ENCODE measurements at places on chromosomes 12 and 14.

- no peak for DNase-seq
Measured at GRCh38 chr14:71163842-71164629, 256.8 kb downstream of the PCNX1 start.

- no peak for DNase-seq
Measured at GRCh38 chr12:92992041-92992440, 62.9 kb upstream of the EEA1 start.

DNA sequence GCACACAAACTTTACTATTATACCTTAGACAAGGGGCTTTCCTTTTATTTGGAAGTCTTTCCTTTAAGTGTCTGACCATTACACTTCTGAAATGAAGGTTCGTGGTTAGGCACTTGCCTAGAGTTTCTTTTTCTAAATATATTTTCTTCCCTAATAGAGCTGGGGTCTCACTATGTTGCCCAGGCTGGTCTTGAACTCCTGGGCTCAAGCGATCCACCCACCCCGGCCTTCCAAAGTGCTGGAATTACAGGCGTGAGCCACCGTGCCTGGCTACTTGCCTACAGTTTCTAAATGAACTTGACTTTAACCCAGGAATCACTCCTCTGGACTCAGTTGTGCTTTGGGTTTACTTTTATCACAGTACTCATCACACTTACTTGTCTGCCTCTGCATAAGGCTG, 57.6 kb downstream of the PEBP1 start:
- no peak for DNase-seq

GRCh38 chr14:52917735-52918134, 33.1 kb downstream of the FERMT2 start:
- DNase-seq: no peak

DNA sequence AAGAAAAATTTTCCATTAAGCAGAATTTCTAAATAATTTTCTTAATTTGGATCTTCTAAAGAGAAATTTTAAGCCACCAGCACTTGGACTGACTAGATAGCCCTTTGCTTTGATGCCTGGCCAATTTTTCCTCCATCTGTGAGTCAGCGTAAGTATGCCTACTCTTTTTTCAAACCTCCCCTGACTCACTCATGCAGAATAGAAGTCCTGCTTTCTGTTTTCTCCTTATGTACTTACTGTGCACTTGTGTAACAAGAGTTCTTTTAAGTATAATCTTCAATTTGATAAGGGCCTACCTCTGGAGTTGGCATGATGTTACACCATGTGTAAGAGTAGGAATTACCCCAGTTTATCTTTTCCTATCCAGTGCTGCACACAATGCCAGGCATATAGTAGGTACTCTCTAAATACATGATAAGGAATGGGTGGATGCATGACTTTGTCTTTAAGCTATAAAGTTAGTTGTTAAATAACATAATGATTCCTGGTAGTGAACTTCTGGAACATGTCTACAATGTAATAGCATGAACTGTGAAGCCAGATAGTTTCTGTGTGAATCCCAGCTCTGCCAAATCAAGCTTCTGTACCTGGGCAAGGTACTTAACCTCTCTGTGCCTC, 329.6 kb downstream of the TMTC2 start:
- no peak for DNase-seq

- DNase-seq: no peak
Measured at GRCh38 chr14:65151609-65151956, 49.3 kb upstream of the MAX start.

GRCh38 chr14:74258764-74259035, 19.5 kb downstream of the VSX2 start:
- DNase-seq: no peak

DNA sequence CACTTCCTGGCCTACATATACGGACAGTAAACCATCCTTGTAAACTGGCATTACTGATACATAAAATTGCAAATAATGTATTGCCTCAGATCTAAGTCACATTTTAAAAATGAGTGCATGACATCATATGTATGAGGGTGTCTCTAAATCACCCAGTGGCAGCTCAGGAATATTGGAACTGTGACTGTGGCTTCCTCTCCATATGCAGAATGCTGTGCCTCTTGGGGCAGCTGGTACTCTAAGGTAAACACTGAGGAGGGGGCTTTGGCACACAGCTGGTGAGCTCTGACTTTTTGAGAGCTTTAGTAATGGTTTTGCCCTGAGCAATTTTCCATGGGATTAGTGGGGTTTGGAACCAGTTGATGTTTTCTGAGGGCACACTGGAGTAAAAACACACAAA, 263.7 kb downstream of the BMP4 start:
- DNase-seq: no peak

- no peak for DNase-seq
Measured at GRCh38 chr12:122902854-122903692, 7.1 kb upstream of the VPS37B start.

DNA sequence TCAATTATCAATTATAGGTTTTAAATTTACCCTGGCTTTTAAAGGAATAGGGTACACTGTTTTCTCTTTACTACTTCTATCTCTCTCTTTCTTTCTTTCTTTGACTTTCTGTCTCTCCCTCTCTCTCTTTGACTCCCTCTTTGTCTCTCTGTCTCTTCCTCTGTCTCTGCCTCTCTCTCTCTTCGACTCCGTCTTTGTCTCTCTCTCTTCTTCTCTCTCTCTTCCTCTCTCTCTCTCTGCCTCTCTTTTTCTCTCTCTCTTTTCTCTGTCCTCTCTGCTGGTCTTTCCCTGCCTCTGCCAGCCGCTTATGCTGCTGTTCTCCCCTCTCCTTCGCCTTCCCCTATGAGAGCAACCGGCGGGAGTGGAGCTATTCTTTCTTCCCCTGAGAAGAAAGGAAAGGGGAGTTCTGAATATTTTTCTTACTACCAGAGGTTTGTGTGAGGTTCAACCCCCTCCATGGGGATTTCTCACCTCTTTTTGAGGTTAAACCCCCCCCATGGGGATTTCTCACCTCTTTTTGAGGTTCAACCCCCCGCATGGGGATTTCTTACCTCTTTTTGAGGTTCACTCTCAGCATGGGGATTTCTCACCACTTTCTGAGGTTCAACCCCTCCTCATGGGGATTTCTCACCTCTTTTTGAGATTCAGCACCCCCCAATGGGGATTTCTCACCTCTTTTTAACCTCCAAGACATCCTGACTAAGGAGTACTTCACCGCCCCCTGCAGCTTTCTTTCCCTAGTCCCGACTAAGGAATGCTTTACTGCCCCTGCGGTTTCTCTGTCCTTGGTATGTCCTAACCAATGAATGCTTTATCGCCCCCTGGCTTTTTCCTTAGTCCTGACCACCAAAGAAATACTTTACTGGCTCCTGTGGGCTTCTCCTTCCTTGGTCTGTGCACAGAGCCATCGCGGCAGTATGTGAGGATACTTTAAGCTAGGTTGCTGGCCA, 27.4 kb upstream of the DDHD1 start:
- no peak for DNase-seq
